ENCODE measurements at places on chromosomes 4 and X.

DNA sequence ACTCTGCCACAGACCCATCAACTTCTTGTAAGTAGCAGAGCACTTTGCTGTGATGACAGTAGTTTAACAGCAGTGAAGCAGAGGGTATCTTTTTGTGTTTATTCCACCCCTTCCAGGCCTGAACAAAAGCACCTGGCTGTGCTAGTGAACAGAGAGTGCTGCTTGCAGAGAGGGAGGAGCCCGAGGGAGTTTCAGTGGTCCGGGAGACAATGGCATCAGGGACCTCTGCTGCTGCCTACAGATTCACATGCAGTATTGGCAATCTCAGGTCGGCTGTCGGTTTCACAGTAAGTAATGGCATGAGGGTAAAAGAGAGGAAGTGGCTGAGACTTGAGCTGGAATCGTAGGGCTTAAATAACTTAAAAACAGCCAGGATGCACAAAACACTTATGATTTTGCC lies 755.8 kb downstream of the RPA4 start:
- DNase-seq: no peak

- DNase-seq: no peak
These were observed 130.9 kb downstream of the RNF150 start for GRCh38 chr4:141002323-141002805.

DNA sequence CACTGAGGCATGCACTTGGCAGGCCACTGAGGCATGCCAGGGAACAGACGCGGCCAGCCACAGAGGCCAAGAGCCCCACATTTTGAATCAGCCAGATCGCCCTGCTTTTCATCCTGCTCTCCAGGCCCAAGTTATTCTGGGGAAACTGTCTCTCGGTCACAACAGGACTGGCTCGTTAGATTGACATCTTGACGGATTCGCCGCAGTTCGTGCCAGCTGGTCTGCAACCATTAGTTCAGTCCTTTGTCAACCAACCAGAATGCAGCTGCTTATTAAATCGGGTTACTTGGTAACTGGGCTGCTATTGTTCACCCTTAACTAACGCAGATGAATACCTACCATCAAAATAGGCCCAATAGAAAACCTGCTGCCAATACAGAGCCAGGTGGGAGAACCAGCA lies 16.7 kb downstream of the CLDN34 start:
- DNase-seq: no peak

DNA sequence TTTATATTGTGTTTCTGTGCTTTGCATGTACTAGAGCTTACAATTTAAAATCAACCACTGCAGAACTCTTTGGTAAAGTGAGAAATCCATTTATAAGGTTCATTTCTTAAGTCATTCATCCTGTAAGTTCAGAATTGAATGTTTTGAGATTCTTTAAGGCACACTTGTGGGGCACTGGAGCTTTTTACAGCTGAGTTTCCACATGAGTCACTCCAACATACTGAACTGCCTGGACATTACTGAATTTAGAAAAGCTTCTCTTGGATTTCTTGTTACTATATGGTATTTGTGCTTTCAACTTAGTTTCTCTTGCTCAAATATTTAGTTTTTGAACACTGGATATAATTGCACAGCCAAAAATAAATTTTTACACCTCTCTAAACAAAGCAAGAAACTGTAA lies 226.3 kb downstream of the PACRGL start:
- no peak for DNase-seq

DNA sequence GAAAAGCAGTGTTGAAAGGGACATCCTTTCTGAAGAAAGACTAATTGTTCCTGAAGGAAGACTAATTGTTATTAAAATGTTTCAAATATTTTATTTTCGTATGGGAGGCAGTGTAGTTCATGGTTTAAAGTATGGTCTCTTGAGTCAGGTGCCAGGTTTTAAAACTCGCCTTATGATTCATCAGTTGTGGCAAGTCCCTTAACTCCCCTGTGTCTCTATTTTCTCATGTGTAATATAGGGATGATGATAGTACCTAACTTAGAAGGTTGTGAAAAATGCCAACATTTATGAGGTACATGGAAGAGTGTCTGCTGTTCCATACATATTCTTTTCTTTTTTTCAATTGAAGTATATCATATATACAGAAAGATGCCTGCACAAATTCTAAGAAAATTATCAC lies 414.2 kb upstream of the DIPK2B start:
- no peak for DNase-seq

DNA sequence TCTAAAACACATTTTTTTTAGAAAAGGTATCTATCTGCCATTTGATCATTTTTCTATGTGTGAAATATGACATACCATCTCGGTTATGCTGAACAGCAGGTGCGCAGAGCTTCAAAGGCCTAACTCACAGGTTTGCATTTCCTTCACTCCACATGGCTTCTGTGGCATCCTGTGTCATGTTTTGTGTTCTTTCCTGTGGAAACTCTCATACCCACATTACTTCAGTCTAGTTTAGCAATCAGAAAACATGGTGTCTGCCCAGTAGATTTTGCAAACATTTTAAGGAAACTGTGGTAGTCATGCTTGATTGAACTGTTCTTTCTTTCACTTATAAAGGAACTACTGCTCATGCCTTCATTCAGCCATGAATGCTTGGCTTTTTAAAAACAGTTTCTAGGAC lies 11.3 kb upstream of the ARAP2 start:
- DNase-seq: no peak

DNA sequence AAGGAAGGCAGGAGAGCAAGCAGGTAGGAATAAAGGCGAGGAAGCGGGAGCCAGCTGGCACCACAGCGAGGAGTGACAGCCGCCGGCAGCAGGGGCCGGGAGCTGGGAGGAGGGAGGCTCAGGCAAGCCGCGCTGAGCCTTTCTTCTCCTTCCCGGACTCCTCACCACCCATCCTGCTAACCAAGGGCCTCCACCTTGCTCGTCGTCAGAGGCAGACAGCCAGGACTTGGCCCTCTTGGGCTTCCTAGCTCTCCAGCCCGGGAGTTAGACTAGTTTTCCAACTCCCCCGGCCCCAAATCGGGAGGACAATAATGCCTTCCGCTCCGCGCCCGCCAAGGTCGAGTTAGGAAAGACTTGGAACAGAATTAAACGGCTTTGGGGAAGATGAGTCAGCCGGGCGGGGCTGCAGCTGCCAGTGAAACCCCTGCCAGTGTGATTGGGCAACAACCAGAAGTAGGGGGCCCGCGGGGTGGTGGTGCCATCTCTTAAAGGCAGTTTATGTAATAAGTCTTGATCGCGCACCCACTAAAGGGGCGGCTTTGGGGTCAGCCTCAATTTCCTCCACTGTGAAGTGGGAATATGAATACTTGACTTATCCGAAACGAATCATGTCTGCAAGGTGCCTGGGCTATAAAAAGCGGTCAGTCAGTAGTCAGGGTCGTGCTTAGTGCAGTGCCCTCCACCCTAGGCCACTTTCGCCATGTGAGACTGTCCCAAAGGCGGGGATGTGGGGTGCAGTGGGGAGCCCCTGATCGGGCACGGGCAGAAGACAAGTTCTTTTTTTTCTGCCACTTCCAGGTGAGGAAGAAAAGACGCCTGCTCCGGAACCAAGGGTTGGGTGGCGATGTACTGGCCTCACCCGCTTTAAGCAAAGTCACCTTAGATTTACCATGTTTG lies 6.7 kb upstream of the HSD17B10 start:
- DNase-seq: no peak

GRCh38 chr4:61921920-61922319 lies 721.8 kb downstream of the ADGRL3 start:
- DNase-seq: no peak

DNA sequence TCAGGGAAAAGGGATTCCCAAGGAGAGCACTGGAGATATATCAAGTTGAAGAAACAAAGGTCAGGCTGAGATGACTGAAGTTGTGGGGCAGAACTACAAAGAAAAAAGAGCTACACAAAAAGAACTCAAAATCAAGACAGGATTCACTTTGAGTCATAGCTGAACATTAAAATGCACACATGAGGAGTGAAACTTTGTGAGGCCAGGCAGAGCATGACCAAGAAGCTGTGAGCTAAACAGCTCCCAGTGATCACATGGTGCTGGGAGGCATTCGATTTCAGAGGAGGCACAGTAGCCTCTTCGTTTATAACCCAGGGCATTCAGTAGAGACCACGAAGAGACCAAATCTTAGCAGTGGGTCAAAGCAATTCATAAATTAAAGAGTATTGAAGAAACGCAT lies 145.3 kb downstream of the ATRX start:
- DNase-seq: no peak

GRCh38 chrX:124028182-124028581 lies 66.7 kb downstream of the STAG2 start:
- DNase-seq: no peak

- no peak for DNase-seq
These were observed 29.5 kb downstream of the TMPRSS11A start for GRCh38 chr4:67933755-67934154.

DNA sequence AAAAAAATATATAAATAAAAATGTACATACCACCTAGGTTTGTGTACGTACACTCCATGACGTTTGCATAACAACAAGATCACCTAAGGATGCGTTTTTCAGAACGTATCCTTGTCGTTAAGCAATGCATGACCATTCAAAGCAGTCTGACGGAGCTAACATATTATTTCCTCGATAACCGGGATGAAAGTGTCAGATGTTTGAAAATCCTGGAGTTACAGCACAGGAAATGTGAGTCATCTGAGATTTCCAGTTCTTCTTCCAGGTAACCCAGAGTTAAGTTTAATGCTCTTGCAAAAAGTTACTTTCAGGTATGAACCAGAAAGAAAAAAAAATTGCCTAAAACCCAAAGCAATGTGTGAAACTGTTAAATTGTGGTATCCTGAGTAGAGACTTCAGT lies 107.9 kb downstream of the LDB2 start:
- no peak for DNase-seq

GRCh38 chrX:140504371-140505324 lies at the start of gene SOX3:
SOX3 (minus strand) TSS chrX:140505069; CDS start chrX:140505060, 9 bp downstream.
- DNase-seq: no peak

DNA sequence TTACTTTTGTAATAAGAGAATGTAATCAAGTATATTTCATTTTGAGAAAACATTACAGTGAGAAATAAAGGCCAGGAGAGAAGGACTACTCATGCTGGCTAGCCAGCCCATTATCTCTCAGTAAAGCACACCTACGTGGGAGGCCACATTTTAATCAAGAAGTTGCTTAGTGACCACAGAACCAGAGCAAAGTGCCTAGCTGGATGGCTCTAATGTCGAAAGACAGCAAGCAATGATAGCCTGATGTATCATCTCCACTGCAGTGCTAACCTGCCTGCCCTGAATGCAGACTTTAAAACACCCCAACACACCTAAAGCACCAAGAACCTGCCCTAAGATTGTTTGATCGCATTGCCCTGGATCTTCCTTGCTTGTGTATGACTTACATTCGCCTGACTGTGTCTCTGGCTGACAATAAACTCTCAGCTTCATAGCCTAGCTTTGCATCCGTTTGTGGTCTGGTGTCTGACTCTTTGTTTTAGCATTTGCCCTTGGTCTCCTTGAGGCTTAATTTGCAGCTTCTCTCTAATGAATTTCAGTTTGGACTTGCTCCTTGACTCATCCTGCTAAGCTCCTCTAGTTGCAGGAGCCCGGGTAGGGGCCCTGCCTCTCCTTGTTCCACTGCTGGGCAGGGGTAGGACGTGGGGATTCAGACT lies 31.4 kb upstream of the SOWAHD start:
- no peak for DNase-seq

GRCh38 chr4:32477518-32477917 lies 1757.3 kb downstream of the PCDH7 start:
- no peak for DNase-seq

DNA sequence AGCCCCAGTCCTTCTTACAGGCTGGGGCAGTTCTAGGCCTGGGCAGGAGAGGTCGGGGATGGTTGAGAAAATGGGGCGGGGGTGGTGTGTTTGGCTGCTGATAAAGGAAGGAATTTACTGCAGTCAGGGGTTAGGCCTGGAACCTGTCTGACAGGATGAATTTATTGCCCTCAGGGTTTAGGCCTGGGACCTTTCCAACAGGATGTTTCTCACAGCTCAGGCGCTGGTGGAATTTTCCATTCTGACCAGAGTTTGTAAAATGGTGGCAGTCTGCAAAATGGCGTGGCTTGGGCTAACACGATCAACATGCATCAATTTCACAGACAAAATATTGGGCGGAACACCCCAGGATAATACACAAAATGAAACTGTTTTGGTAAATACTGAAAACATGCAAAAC lies 83.5 kb upstream of the SPIN4 start:
- no peak for DNase-seq

DNA sequence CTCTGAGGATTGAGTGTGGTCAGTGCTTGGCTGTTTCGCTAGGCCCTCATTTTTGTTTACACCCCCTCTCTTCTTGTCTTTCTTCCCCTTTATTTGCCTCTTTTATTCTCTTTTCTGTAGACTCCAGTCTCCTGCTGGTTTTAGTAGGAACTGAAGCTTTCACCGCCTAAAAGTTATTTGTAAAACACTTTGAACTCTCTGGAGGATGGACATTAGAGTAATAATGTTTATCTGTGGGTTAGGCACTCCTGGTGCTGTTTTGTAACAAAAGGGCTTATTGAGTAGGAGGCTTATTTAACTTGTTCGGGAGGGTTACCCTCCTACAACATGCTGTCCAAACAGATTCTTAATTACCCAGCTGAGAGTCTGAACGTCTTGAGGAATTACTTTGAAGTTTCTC lies 1.6 kb upstream of the ARHGAP10 start:
- DNase-seq: no peak

- peak; percentile 15 for DNase-seq
These were observed 126.9 kb downstream of the ELOVL6 start for GRCh38 chr4:110071466-110071865.

- DNase-seq: no peak
These were observed 391.5 kb upstream of the IGFBP7 start for GRCh38 chr4:57501720-57502119.

DNA sequence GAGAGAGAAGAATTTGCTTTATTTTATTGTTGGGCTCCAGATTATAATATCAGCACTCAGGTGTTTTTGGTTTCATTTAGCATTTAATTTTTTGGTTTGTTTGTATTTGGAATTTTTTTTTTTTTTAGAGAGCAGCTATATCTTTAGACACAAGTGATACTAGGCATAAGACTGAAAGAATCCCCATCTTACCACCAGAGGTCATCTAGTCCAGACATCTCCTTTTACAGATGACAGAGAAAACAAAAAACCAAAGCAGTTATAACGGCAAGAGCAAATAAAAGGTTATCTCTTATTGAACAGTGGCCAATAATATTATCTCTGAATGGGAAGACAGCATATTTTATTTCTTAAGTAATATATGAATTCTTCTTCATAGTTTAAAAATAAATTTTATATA lies 22.8 kb downstream of the USP38 start:
- no peak for DNase-seq
